ENCODE measurements at places on chromosomes 3 and 15.

DNA sequence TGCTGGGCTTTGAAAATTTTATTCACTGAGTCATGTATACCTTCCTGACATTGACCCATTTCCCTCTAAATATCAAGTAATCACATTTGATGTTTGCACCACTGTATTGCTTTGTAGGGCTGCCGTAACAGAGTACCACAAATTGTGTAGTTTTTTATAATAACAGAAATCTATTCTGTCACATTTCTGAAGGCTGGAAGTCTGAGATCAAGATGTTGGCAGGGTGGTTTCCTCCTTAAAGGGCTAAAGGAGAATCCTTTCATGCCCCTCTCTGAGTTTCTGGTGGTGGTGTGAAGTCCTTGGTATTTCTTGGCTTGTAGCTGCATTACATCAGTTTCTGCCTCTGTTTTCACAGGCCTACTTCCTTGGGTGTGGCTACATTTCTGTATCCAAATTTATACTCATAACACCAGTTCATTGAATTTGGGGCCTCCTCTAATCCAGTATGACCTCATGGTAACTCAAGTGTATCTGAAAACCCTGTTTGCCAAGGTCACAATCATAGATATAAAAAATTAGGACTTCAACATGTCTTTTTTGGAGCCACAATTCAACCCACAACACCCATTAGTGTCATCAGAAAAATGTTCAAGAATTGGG is 29.1 kb upstream of the ST6GAL1 start:
- DNase-seq = no peak

GRCh38 chr15:90086868-90087268 is 15.4 kb downstream of the IDH2 start:
- no peak for DNase-seq

DNA sequence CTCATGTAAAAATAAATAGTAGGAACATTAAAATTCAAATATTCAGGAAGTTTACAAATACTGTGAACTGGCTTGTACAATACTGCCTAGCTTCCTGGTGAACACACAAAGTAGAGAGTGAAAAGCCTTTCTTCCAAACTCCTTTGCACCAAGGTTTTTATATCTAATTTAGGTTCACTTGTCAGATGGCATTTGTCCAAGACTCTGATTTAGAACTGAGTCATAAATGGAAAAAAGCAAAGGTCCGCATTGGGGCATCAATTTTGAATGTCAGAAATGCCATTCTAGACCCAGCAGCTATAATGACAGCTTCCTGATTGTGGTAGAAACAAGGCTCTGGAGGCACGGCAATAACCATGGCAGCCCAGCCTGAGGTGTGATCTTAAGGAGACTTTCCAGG is 160.7 kb downstream of the PDE8A start:
- no peak for DNase-seq

DNA sequence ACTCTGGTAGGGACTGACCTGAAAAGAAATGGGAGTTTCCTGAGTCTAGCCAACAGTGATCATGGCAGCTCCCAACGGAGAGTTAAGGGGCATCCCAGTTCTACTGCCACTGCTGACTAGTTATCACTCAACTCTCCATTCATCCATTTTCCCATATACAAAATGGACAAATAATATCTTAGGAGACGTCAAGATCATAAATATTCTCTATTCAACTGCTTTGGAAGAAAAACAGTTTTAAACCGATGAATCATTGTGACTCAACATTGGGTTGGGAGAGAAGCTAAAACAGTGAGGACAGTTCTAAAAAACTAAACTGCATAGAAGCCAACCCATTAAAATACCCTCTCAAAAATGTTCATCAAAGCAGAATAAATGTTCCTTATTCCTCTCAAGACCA is 57.6 kb upstream of the CHRM5 start:
- DNase-seq = no peak

DNA sequence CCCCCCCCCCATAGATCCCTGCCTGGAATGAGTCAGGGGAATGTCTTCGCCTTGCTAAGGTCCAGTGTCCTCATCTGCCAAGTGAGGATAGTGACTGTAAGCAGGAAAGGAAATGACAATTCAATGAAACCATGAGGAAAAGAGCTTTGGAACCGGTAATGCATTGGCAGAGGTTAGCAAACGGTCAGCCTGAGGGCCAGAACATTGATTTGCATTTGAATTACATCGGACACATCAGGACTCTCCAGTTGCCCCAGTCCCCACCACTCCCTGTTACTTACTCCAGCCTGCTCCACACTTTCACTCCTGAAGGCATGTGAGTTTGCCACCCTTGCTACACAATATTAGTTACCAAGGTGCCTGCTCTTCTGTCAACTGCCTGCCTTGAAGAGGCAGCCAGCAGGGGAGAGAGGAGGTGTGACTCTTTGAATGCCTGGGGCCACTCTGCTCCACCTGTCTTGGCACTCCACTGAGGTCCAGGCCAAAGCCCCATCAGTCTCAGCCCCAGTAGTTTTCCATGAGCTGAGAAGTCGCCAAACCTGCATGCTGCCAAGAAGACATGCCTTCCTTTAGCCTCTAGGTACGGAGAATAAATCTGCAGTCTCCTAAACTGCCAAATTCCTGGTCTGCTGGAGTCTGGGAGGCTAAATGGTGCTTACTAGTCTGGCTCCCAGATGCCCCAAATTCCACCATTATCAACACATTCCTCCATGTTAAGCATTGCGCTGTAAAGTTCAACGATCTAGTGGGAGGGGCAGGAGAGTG is 191.7 kb upstream of the TLE3 start:
- DNase-seq = peak; percentile 19

GRCh38 chr3:82816086-82816485 is 1054.6 kb upstream of the GBE1 start:
- DNase-seq = no peak

- no peak for DNase-seq
Observed at GRCh38 chr3:60650171-60650570, 601.1 kb downstream of the FHIT start.

GRCh38 chr15:89587955-89588354 is 12.7 kb downstream of the TICRR start:
- no peak for DNase-seq

DNA sequence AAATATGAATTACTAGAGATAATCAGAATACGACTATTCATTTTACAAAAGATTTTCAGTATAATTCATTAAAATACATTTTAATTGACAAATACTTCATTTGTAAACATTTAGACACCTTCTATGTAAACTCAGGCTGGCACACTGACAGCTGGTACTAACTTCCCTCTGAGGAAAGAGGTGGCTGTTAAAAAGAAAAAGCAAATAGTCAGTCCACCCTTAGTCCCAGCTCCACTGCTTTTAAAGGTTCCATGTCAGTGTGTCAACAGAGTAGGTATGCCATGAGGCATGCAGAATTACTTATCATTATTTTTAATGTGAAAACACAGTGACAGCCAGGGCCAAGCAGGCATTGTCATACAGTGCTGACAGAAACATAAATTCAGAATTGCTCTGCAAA is 16.1 kb downstream of the TM6SF1 start:
- no peak for DNase-seq

DNA sequence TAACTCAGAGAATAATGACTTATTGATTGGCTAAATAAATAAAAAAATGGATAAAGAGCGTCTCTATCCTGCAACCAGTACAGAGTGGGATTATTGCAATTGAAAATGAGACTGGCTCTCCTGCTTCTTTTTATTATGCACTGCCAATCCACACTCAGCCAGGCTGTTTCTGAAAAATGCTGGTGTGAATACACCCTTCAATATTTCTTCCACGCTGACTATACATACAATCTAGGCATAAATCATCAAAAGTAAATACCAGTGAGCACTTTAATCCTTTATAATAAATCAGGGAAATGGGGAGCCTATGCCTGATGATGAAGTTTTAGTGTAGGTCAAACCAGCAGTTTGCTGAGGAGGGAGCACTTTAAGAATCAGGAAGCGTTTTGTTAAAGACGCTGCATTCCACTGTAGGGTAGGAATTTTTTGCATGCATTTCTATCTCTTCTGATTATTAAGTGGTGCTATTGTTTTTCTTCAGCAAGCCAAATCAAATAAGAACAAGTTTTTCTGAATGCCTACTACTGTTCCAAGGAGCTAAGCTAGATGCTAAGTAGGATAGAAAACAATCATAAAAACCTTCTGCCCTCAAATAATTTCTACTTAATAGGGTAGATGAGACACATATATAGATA is 781.5 kb downstream of the TBL1XR1 start:
- no peak for DNase-seq

DNA sequence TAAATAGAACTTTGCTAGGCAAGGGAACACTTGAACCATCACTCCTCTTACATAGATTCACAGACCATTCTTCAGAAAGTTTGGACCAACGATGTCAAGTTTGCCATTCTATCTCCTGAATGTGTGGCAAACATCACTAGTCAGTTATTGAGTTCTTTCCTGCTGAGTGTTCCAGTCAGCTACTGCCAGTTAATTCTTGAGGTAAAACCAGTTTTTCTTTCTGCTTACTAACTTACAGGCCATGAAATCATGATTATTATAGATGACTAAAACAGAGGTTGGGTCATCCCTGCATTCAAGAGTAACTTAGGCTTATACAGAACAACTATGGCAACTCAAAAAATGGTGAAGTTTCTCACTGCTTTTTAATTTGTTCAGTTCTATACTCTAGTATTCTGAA is 88.2 kb downstream of the AP4E1 start:
- no peak for DNase-seq

- peak; percentile 79 for DNase-seq
Observed at GRCh38 chr3:180679178-180680096, at the start of gene CCDC39. Gene CCDC39 (minus strand): TSS chr3:180679489. CDS start chr3:180679380, 109 bp downstream.

Data from renal pelvis (tissue), 12 donors.